Activated B cell treated with CpG ODN at 0.5 μM for 24 hours (primary cell): ENCODE measurements at places on chromosomes 2 and 18. TPM values are rescaled to one million over a fixed set of nuclear protein-coding genes. Genes with fewer than 3 reads are reported as not detected.

- DNase-seq = no peak
These were observed 588.4 kb downstream of the ARHGAP15 start for GRCh38 chr2:143717536-143718168.

Gene PUS10
- total RNA-seq = 7.0 and 7.8 TPM in 2 replicates

DNA sequence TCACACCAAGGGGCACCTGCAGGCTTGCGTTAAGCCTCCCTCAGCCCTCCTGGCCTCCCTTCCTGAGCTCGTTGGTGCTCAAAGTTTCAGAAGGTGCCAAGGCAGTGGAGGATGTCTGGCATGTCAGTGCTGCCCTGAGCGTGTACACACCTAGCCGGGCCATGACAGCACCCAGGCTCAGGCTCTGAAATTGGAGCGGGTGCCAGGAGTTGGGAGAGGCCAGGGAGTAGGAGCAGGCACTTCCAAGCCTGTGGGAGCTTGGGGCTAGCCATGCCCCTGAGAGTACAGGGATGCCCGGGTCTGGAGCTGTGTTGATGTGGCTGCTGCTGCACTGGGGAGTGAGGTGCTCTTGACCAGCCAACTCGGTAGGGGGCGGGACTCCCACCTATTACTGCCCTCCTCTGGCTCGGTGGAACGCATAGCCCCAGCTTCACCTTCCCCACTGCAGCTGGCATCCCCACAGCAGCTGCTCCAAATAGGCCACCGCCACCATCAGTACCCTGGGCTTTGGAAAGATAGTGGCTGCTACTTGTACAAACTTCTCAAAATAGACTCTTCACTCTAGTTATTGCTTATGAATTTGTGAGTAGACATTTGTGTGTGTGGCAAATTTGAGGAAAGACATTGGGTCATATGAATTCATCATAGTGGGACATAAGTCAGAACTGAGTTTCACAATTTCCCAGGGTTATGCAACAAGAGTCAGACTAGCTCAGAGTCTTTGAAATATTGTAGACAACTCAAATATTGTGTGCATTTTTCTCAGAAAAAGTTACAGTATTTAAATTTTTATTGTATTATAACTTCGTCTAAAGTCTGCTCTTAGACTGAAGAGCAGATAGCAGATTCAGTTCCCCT is 6.8 kb upstream of the PCARE start:
- no peak for DNase-seq

DNA sequence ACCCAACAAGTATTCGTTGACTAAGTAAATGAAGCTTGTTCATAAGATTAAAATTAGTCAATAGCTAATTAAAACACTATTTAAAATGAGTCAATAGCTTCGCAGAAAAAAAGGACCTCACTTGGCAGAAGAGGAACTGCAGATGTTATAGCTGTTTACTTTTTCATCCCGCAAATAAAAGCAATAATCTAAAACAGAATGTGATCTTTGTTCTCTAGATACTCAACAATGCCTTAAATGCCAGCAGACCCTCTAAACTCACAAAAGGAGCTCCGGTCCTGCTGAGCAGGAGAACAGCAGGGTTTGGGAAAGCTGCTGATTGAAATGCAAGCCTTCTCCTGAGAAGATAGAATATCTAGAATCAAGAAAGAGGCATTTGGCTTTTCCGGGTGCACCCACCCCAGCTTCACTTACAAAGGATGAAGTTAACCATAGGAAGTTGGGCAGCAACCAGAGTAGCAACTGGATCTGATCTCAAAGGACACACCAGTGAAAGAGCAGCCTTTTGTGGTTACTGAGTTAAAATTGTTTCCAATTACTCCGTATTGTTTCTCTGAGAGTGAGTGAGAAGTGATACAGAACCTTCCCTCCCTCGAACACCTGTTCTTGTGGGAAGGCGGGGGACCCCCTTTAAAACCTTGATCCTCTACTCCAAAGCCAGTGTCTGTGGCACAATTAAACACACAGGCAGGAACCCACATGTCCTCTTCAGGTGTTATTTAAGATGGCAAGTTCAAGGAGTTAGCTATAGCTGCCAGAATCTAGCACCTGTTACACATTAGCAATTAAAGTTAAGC is 6.8 kb downstream of the CCBE1 start:
- DNase-seq = no peak

- no peak for DNase-seq
These were observed 75.9 kb downstream of the CABLES1 start for GRCh38 chr18:23211146-23211545.

Gene CCL20
- total RNA-seq = not detected in 2 replicates
